GDM1 (cell line): ENCODE measurements at places on chromosomes 13 and 19.

- DNase-seq: no peak
Measured at GRCh38 chr19:18339723-18340122, 675 bp upstream of the PGPEP1 start.

GRCh38 chr13:33351319-33351718, 65.8 kb upstream of the STARD13 start:
- DNase-seq: no peak

DNA sequence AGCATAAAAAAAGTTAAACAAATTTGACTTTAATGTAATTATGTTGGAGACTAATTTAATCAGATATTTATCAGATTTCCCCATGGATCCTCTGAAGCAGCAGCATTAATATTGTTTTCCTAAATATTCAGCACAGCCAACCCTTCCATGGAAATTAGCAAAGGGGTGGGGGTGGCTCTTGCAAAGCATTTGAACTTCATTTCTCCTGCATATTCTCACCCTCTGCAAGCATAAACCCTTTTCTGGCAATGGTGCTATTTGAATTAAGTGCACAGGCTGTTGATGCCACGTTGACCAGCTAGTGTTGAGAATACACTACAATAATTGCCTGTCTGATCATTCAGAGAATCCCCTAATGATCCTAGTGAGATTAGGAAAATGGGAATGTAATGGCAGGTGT, 488.1 kb upstream of the KLF12 start:
- no peak for DNase-seq

DNA sequence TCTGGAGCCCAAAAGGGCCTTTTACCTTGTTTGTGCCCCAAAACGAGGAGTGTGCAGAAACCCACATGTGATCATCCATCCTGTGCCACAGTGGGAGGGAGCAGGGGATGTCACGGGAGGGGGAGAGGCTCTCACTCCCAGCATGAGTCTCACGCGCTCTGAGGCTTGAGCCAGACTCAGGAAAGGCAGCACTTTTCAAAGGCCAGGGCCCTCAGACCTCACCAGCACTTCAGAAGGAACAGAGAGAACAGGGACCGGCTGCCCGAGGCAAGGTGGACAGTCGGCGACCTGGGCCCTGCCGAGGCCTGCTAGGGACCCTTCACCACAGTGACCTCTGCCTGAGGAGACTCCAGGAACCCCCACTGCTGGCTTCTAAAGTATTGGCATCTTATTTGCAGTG, 71.7 kb upstream of the WASF3 start:
- no peak for DNase-seq

GRCh38 chr13:108195146-108195545, 20.2 kb downstream of the LIG4 start:
- DNase-seq: no peak

DNA sequence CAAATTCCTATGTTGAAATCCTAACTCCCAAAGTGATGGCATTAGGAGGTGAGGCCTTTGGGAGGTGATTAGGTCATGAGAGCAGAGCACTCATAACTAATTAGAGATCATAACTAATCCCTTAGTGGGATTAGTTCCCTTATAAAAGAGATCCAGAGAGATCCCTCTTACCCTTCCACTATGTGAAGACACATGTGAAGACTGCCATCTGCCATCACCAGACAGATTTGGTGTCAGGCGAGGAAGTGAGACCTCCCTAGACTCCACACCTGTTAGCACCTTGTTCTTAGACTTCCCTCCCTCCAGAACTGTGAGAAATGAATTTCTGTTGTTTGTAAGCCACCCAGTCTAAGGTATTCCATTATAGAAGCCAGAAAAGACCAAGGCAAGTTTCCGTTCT, 112.2 kb downstream of the NDFIP2 start:
- DNase-seq: no peak
